ENCODE measurements at places on chromosomes 12 and 14.

DNA sequence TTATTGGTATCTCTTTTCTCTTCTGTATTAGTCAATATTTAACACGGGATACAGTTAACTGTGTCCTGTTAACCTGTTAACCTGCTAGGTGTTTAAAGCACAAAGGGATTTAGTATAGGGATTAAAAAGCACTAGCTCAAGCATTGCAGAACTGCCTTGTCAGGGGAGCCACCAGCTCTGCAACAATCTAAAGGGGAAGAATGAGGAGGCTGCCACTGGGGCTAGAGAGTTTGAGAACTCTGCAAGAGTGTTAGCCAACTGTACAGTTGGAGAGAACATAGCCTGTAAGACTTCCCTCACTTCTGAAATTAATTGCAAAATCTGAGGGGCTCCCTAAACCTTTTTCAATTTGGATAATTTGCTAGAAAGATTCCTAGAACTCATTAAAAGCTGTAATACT, 6.5 kb upstream of the VRK1 start:
- no peak for DNase-seq

DNA sequence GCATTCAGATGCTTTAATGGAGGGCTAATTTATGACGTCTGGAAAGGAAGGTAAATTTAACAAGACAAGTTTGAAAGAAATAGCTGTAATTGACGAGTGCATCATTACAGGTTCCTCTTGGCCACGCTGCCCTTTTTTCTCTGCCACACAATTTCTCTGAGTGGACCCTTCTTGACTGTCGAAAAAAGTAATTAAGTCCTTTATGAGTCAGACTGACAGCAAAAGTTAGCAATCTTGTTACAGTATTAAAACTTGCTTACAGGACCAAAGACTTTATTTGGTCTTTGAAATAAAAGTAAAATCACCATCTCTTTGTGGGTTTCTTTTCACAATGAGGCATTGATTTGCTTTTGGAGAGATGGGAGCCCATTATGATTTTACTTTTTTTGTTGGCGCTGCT, 42.6 kb downstream of the SAMD4A start:
- no peak for DNase-seq

- no peak for DNase-seq
Measured at GRCh38 chr12:112527082-112527481, 108.3 kb downstream of the PTPN11 start.

- no peak for DNase-seq
Measured at GRCh38 chr14:79947440-79948054, 263.8 kb downstream of the DIO2 start.

DNA sequence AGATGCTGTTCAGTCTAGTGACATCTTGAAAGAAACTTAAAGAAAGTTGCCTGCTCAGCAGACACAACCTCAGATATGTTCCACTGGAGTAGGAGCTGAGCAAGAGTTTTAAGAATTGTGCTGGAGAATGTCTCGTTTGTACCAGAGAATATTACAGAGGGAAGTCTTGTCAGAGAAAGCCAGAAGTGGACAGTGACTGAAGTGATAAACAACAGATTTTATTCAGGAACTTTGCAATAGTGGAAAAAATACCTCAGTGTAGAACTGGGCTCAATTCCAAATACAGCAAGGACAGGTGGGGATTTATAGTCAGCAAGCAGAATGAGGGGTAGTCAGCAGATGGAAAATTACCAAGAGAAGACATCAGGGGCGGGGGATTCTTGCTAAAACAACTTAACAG, 18.6 kb downstream of the ZDHHC17 start:
- no peak for DNase-seq

- DNase-seq: no peak
Measured at GRCh38 chr14:22474730-22475351, 114.2 kb downstream of the DAD1 start.

GRCh38 chr12:46473634-46474329, 101.2 kb upstream of the SLC38A2 start:
- no peak for DNase-seq
